Activated CD4-positive, CD25-positive, alpha-beta regulatory T cell (primary cell): ENCODE measurements at places on chromosomes 3 and 15.

DNA sequence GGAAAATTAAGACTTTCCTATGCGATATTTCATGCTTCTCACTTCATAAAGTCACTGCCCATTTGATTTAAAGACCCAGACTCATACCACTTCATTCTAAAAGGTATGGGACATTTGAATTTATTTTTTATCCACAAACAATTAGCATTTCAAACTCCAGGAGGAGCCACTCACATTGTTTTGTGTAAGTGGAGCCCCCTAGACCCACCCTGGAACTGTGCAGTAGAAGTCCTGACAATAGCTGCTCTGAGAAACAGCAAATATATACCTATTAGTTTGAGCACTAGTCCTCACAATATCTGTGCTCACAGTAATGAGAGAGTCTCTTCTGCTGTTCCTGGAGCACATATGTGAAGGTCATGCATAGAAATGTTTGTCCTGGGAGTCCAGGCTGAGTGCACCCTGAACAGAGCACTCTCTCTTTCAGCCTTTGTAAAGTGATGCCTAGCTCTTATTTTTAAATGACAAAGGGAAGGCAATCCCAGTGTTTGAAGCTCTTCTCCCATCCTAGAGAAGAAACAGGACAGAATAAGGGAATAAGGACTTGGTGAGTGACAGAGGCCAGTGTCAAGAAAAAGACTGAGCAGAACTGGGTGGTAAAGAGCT is 127.5 kb upstream of the STRIT1 start:
- DNase-seq = no peak

DNA sequence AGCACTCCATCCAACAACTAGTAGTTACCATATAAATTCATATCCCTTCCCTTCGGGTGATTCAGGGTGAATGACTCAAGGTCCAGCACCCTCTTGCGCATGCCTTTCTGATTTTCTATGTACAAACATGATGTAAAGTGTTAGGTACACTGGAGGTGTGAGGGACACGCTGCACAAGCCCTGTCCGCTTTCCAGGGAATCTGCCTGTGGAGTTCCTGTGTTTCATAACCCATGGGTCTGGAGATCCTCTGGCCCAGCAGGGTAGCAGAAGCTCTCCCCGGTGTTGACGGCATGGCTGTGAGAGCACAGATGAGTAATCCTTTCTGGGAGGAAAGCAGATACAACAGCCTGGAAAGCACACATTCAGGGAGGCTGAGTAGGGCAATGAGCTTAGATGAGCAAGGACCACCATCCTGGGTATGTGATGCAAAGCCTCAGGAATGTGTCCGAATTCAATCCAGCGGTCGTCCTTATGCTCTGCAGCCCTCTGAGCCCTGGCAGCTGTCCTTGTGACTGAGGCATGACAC is 142.9 kb upstream of the TP63 start:
- no peak for DNase-seq

DNA sequence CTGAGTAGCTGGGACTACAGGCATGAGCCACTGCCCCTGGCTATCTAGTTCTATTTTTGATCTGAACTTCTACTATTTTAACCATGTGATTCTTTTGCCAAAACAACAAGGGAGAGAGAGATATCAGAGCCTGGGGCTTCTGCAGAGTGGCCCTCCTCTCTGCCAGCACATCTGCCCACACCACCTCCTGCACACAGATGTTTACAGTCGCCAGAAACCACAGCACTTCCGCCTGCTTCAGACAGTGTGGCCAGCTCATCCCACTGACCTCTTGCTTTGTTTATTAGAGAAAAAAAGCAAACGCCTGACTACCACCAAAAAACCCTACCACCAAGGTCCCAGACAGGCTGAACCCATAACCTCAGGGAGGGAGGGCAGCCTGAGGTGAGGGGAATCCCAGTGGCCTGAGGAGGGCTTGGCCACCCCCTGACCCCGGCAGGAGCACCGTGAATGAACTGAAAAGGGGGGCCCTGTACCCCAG is 85.9 kb upstream of the ABHD2 start:
- no peak for DNase-seq

DNA sequence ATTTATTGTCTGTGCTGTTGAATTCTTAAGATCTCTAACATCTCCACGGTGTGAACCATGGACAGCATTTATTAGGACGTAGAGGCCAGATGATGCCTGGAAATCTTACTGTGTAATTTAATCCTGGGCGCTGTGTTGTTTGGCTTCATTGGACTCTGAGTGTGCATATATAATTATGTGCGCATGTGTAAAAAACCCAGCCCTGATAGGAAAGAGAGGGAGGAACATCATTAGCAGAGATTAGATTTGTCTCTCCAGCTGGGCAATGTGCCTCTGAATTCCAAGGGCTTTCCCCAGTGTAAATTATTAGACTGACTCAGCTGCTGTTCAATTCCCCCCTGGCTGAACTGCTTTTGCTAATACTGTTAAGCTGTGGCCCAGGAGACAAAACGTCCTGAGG is 39.6 kb downstream of the MAP3K13 start:
- DNase-seq = no peak

GRCh38 chr15:62894322-62895085 is 148.0 kb upstream of the TPM1 start:
- DNase-seq = no peak

GRCh38 chr15:66186049-66186825 is 67.3 kb downstream of the MEGF11 start:
- DNase-seq = no peak

GRCh38 chr15:68623301-68623892 is 44.6 kb downstream of the CORO2B start:
- DNase-seq = no peak

DNA sequence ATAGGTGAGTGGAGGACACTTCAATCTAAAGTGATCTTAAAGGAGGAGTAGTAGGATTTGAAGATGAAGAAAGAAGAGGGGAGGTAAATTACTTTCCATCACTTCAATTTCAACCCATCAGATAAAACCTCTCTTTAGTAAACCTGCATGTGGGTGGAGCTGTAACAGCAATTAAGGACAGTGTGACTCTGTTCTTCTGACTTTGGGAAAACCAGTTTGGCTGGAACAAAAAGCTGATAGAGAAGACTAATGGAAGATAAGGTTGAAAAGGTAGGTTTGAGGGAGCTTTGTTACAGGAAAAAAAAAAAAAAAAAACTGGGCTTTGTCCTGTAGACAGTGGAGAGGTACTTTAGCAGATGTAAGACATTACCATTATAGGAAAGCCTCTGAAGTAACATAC is 4.5 kb upstream of the GSK3B start:
- DNase-seq = no peak
